Gastrocnemius medialis (tissue), 4 donors: ENCODE measurements at places on chromosomes 12 and 14. TPM values are rescaled to one million over a fixed set of nuclear protein-coding genes. Genes with fewer than 3 reads are reported as not detected.

Gene MSRB3
- 48.2 TPM for total RNA-seq

Gene DBX2
- 0.39 TPM for total RNA-seq

Gene HSPA2
- 69.6 TPM for total RNA-seq

Gene MRPS35
- total RNA-seq, result 98.7 TPM

Gene WSB2
- total RNA-seq, result 133 TPM

Gene CLEC1B
- not detected for total RNA-seq

Gene TMEM30B
- 1.00 TPM for total RNA-seq

Gene RDH16
- total RNA-seq, result 0.62 TPM
